Stimulated activated CD8-positive, alpha-beta memory T cell treated with anti-CD3 and anti-CD28 coated beads, Interleukin-4, amount 100 ng/mL, for 1 hour (primary cell): ENCODE measurements at places on chromosomes 13 and 19.

DNA sequence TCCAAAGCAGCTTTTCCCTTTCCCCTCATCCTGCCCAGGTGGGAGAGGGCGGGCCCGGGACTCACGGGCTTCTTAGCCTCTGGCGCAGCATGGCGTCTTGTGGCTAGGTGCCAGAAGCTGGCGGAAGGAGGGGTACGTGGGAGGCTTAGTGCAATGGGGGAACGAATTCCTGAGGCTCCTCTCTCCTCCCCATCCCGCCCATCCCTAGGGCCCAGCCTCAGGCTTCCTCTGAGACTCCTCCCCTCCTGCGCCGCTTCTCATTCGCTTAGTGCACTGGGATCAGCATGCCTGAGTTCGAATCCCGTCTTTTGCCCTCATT, 297.8 kb downstream of the ZNF536 start:
- no peak for DNase-seq

DNA sequence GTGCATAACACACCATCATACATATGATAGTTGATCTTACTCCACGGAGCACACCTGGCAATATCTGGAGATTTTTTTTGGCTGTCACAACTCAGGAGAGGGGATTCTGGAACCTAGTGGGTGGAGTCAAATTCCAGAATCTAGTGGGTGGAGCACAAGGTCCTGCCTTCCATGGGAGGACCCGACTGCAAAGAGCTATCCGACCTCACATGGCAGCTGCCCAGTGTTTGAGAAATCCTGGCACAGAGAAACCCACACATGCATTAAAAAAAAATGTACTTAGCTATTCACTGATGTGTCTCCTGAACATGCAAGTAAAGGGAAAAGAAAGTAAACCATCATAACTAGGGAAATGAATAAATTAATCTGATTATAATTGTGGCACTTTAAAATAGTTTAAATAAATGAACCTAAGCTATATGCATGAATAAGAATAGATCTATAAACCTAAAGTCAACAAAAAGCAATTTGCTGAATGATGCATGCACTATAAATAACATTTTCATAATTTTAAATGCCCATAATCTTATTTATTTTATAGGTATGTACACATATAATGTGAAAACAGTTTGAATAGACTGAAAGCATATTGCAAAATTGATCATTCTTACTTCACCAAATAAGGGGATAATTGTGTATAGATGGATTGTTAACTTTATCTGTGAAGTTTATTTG, 300.3 kb downstream of the MYO16 start:
- no peak for DNase-seq

DNA sequence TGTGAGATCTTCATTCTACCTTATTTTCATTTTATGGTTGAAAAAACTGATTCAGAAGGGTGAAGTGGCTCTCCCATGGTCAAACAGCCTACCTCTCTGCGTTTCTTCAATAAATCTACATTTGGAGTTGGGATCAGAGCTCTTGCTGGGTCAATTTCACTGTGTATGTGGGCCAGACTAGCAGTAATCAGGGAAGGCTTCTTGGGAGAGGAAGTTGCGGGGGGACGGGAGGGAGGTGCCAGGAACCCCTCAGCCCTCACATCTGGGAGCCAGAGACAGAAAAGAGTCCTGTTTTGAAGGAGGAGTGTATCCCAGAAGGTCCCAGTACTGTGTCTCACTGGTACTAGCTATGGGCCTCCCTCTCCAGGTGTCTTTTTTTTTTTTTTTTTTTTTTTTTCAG, 934 bp downstream of the KXD1 start:
- DNase-seq = no peak

GRCh38 chr19:6587998-6588507, 2.9 kb downstream of the CD70 start:
- no peak for DNase-seq

GRCh38 chr19:12792853-12793289, 1.6 kb downstream of the JUNB start:
- no peak for DNase-seq

GRCh38 chr13:100537951-100538462, 50.6 kb downstream of the GGACT start:
- no peak for DNase-seq

DNA sequence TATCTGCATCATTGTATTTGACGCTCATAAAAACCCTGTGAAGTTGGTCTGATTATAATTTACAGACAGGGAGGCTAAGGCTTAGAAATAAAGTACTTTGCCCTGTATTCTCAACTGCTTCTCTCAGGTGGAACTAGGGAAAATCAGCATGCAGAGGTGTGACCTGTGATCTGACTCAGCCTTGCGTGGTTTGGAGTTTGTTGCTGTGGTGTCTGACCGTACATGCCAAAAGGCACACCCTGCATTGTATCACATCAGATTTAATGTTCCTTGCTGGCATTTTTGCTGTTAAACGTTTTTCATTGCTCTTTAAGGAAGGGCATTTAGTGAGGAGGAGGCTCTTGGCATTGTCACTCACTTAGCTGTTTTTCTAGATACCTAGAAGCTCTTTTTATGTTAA, 58.8 kb upstream of the C1QTNF9B start:
- DNase-seq = no peak

- no peak for DNase-seq
Observed at GRCh38 chr19:3603121-3603811, 3.4 kb downstream of the TBXA2R start.

DNA sequence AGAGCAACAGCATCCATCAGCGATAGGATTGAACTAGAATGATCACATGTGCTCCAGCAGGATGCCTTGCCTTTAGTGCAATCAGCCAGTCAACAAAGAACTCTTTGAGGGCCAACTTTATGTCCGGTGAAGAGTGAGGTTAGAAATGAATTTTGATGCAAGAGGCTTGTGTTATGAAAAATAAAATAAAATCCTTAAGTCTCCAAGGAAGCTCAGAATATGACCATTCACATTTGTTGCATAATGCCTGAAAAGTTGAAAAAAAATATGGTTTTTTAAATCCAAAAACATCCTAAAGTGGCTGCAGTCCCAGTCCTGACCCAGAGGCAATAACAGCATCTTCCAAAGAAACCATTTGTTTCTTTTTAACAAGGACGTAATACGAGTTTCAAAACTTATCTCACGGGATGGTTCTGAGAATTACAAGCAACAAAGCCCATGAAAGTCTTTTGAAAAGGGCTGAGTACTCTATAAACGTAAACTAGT, 61.3 kb downstream of the DCLK1 start:
- DNase-seq = no peak

DNA sequence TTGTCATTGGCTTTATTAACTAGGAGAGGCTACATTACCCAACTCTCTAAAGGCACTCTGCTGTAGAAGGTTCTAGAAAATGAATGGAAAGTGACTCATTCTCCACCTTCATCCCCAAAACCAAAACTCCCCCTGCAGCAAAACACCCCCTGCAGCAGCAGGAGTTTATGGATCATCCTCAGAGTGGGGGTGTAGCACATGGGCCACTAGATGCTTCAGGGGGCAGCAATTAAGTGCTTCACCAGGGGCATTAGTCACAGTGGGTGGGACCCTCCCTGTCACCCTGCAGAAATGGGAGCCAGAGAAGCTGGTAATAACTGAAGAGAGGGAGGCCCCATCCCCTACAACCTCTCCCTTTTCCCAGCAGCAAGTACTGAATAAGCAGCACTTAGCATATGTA, 64.5 kb upstream of the MED4 start:
- no peak for DNase-seq

GRCh38 chr19:39412867-39413271, 400 bp downstream of the PLEKHG2 start:
- no peak for DNase-seq

DNA sequence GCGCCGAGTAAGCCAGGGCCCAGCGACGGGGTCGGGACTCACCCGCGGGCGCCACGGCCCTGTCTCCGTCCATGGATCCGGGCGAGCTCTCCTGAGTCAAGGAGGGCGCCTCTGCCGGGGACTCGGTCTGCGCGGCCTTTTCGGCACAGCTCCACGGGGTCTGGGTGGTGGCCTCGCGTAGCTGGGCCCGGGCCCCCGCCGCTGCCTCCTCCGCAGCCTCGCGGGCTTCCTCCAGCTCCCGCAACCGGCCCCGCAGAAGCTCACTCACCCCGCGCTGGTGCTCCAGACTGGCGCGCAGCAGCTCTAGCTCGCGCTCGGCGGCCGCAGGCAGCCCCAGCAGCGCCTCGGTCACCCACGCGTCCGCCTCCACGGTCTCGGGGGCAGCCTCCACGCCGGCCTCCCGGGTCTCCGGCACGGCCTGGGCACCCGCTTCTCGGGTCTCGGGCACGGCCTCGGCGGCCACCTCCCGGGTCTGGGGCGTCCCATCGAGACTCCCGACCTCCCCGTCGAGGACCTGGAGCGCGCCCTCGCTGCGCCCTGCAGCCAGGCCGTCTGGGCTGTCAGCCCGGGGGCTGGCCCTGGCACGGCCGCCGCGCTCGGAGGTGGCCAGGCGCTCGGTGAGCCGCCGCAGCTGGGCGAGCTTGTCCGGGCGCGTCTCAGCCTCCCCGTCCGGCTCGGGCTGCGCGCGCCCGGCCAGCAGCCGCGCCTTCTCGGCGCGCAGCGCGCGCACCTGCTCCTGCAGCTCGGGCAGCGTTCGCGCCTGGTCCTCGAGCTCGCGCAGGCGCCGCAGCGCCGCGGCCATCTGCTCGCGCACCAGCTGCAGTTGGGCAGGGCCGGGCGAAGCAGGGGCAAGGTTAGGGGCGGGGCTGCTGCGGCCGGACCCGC, 8.4 kb downstream of the KANK3 start:
- DNase-seq = no peak

DNA sequence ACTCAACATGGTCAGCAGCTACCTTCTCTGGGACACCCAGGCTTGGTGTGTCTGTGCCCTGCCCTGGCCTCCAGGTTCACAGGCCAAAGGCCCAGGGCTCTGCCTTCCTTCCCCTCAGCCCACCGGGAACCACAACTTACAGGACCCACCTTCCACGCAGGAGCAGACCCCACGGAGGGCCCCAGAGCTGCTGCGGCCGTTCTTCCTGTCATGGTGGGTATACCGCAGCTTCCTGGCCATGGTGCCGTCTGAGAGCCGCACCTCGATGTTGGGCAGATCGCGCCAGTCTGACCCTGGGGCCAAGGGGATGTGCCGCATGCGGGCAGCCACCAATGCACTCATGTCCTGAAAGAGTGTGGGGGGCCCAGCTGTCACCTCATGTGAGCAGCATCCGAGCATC, 17.2 kb upstream of the EIF3G start:
- no peak for DNase-seq

DNA sequence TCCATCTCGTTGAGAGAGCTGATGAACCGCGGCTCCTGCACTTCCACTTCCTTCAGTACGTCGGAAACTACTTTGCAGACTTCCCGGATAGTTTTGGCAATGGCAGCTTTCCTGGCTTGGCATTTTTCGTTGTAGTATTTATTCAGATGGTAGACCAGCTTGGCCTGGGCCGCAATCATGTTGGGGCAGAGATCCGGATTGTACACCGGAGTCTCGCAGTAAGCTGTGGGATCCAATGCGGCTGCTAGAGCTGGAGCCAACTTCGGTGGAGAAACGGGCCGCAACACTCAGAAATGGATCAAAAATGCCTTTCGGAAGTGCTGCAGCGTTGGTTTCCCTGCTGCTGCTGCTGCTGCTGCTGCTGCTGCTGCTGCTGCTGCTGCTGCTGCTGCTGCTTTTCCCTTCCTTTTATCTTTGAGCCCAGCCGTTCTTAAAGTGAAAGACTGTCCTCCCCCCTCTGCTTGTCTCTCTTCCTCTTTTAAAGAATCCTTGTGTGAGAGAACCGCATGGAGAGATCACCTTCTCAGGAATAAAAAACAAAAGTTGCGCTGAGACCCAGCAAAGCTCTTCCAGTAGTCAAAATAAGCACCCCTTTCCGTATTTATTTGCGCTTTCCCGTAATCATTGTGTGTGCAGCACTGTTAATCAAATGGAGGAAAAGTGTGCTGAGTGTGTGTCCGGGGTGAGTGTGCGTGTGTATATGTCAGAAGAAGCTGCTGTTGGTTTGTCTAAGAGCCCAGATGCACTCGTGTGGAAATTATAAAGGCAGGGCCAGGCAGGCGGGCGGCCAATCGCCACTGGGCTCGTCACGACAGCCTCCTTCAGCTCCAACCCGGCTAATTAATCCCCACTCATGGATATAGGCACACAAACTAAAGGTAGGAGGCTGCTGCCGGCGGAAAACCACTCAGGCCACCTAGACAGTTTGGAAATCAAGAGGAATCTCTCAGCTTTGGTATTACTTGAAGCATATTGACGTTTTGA, at the start of gene MAB21L1:
TSS of gene MAB21L1 (minus strand) at position 730 of the 984 bp plus-strand sequence. CDS start at position 179, 551 bp downstream.
- no peak for DNase-seq

DNA sequence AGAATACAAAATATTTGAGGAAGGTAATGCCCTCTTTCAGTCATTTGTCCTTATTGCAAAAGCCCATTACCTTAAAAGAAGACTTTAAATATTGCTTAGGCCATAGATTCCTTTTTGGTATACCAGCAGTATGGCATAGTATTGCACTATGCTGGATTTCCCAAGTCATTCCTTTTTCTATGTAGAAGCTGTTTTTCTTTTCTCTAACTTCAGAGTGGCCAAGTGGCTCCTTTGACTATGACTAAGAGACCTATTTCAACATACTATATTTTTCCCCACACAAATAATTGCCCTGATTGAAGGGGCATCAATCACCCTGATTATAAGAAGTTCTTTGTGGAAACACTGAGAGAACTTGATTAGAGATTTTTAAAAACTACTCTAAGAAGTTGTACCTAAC, 68.6 kb downstream of the UFM1 start:
- DNase-seq = no peak

DNA sequence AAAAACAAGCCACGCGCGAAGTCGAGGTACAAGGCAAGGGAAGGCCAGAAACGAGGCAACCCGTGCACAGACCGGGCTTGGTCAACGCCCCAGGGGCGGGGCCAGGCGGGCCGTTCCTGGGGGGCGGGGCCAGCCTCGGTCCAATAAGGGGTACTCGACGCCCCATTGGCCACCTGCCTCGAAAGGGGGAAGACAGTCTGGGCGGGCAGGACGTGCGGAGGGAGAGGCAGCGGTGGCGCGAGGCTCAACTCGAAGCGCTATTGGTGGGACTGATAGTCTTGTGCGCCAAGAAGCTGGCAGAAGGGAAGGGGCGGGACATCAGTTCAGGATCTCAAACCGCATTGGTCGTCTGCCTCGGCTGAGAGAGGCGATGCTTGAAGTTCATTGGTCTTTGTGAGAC, at the start of gene LYPD4:
TSS of gene LYPD4 (minus strand) at position 83 of the 400 bp plus-strand sequence. CDS start 5,398 bp downstream, outside the sequence.
- DNase-seq = no peak

GRCh38 chr13:72303941-72304746, 423.3 kb downstream of the MZT1 start:
- no peak for DNase-seq

DNA sequence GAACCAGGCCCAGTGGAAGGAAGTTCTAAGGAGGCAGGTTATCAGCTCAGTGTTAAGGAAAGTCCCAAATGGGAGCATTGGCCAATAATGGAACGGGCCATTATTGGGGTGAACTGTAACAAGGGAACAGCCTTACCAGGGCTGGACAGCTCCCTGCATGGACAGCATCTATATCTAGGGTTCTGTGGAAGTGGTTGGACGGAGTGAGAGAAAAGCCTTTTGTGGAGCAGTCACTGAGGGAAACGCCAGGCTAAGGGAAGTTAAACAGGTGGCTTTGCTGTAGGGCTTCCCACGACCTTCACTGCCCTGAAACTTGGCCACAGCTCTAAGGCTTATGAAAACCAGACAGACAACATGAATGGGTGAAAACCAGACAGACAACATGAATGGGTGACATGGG, 17.0 kb downstream of the POU2F2 start:
- no peak for DNase-seq

GRCh38 chr19:16262618-16263017, 62.0 kb upstream of the KLF2 start:
- DNase-seq = no peak
